ENCODE measurements at places on chromosomes 4 and X. TPM values are rescaled to one million over a fixed set of nuclear protein-coding genes. Genes with fewer than 3 reads are reported as not detected.

Gene NAP1L3
- total RNA-seq: 21.8 TPM

Gene MAGEC2
- total RNA-seq: not detected

Gene FOXO4
- total RNA-seq: 4.8 TPM

Gene S100G
- total RNA-seq: not detected

Gene FHDC1
- 0.91 TPM for total RNA-seq

Measured in articular chondrocyte of knee joint (primary cell).